Umbilical cord (tissue), 2 donors: ENCODE measurements at places on chromosomes 3 and 15.
A peak's percentile ranks its signal among the peaks of the same experiment; 100 is the strongest.

GRCh38 chr3:62679988-62680387 lies 195.2 kb downstream of the CADPS start:
- DNase-seq = no peak

GRCh38 chr3:10259036-10259435 lies 10.8 kb downstream of the TATDN2 start:
- DNase-seq = no peak

DNA sequence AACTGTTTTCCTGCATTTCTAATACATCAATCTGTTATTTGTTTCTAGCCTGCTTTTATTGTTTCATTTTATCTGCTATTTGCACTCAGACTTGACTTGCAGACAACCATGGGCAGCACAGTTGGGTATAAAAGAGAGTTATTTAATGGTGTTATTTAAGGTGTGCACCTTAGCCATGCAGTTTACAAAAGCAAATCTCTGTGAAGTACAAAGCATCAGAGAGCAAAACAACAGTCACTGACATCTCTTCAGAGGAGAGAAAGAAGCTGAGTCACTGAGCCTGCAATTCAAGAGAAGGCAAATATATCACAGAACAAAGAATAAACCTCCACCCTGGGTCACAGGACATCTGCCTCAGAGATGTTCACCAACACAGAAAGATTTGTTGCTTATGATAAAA lies 255.9 kb upstream of the ICE2 start:
- no peak for DNase-seq

DNA sequence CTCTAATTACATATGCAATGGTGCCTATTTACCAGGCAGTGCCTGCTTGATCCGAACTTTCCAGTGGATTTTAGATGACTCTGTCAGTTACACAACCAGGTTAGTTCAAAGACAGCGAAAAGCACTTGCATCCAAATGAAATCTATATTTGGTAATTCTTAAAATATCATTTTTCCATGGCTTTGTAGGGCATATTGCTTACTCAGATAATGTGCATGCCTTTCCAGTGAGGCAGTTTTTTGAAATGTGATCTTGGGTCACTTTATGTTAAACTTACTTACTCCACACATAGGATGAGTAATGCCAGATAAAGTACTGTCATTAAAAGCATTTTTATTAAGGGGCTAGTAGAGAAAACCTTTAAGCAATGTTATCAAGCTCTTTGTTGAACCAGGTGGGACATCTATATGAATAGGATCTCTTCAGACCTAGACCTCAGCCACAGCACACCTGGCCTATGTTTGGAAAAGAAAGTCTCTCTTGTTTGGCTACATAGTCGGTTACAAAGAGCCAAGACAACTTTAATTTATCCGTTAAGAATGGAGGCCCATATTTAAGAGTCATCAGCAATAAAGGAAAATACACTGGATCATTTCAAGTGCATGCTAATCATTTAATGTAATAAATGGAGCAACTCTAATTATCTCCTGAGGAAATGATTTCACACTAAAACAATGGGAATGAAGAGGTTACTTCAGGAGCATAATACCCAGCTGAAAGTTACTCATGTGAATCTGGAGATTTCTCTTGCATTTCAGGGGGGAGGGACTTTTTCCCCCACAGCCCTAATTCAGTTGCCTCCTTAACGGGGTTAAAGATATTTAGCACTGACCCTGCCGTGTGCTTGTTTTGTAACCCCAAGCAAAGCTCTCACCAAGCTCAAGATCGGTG lies 56.3 kb upstream of the TMCO5A start:
- peak; percentile 91 for DNase-seq

DNA sequence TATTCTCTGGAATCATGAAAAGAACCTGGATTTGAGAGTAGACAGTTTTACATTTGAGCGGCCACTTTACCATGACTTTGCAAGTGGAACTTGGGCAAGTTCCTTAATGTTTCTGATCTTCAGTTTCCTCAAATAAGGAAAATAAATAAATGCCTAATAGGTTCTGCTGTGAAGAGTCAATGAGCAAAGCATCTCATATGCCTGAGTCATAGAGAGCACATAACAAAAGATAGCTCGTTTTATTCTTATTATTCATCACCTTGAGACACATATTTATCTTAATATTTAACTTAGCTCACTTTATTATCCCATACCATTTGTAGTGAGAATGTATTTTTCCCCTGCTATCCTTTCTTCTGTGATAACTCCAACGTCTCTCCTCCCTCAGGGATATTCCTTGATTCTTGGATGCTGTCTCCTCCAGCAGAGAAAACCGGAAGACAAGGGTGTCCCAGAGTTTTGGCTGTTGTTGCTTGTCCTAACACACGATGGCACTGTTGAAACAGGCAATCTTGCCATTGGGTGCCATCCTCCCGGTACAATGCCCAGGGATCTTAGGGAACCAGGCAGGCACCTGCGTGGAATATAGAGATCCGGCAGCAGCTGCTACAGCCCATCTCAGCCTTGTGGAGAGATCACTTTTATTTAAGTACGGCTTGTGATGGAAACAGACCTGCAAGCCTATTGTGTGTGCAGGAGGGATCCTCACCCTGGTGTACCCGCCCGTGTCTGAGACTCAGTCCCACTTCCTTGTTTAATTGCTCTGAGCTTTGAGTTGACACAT lies 33.3 kb upstream of the VPS33B start:
- peak; percentile 67 for DNase-seq

DNA sequence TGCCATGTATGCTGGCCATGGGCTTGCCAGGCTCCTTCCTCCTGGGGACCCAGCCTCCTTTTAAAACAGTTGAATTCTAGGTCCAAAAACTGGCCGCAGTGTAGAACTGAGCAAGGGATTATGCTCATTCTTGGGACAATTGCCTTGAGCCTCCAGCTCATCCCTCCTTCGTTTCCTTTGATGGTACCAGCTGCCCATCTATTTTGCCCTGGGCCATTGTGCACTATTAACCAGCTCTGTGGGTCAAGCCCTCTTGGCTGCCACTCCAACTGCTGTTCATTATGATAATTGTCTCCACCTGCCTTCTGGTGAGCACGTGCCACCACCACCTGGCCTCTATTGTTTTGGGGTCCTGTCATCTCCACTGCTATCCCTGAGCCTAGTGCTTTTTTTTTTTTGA lies 75.8 kb upstream of the SYN2 start:
- DNase-seq = no peak

- DNase-seq = no peak
Observed at GRCh38 chr3:31027191-31027761, 132.8 kb upstream of the GADL1 start.

DNA sequence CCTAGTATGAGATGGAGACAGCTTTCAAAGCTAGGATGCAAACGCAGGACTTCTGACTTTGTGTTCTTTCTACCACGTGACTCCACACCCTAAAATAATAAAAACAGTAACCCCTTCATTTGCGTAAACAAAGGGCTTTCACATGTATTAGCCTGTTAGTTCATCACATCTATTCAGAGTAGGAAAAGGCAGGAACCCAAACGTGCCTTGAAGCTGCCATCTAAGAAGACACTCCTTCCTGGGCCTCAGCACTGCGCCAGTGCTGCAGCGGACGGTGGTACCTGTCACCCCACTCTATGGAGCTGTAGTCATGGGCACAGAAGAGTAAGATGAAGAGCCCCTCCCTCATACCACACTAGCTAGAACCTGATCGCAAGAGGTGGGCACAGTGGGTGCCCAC lies 34.3 kb downstream of the PLD1 start:
- no peak for DNase-seq

DNA sequence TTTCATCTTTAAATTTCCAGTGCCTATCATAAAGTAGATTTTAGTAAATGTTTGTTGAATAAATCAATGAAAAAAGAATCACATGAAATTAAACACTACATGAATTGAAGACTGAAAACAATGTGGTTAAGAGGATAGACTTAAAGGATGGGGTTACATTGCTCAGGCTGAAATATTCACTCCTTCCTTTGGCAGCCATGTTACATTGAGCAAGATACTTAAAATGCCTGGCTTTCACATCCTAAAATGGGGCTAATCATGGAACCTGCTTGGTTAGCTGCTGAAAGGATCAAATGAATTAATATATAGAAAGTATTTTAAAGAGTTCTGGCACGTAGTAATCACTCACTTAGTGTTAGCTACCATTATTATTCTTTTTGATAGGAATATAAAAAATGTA lies 196.9 kb upstream of the SLC2A2 start:
- DNase-seq = no peak
